ENCODE measurements at places on chromosomes 13 and 19.

DNA sequence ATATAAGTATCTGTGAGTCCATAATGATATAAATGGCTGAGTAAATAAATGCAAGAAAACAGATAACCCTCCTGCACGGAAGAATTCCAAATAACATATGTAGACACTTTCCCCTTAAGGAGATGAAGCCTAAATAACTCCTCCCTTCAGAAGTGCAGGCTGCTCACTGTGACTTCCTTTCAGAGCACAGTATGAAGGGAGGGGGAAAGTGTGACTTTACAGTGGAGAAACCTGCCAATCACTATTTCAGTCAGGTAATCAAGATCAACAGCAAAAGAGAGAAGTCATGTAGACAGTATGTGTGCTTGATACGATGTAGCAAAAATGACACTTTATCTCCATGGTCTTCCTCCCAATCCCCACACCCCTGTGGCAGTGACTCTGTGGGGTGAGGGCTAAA, 7.1 kb downstream of the GGACT start:
- no peak for DNase-seq

DNA sequence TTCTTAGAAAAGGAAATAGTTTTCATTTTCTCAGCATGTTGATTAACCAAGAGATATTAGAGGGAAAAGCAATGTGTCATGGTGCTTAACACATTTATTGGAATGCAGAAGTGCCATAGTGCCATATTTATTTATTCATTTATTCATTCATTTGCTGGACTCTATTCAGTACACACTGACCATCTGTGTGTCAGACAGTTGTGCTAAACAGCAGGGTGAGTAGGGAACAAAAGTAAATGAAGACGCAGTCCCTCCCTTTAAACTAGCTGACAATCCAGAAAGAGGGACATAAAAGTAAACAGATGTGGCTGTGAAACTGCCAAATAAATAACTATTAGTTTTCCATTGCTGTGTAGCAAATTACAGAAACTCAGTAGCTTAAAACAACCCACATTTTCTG, 323.7 kb downstream of the MTUS2 start:
- DNase-seq = no peak

GRCh38 chr19:19444681-19445155, 39.2 kb downstream of the GATAD2A start:
- peak; percentile 94 for DNase-seq

DNA sequence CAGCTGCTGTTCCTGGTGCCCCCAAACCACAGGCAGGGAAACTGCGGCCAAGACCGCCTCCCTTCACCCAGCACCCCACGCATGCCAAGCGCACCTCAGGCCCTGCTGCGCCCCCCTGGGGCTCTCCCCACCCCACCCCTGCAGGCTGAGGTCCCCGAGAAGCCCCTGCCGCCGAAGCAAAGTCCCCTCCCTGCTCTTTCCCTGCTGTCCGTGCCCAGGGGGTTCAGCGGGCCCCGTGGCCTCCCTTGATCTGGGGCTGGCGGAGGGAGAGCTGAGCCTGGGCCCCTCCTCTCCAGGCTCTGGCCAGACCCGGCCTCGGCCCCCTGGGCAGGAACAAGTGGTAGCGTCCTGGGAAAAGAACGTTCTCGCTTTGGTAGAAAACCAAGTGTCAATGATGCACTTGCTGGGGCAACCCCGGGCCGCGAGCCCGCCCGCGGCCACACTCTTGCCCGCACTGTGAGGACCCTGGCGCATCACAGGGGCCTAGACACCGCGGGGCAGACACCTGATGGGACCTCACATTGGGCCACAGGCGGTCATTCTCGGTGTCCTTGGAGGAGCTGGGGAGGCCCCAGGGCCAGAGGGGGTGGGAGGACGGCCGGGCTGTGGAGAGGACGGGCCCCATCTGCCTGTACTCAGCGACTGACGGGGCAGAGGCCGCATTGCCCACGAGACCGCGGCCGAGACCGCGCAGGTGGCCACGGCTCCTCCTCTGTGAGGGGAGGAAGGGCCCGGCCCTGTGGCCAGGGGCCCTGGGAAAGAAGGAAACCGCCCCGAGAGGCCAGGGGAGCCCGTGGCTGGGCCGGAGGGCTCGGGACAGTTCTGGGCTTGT, 29.0 kb downstream of the GPX4 start:
- DNase-seq = no peak

- DNase-seq = no peak
Observed at GRCh38 chr13:40640202-40640601, 26.2 kb downstream of the FOXO1 start.

DNA sequence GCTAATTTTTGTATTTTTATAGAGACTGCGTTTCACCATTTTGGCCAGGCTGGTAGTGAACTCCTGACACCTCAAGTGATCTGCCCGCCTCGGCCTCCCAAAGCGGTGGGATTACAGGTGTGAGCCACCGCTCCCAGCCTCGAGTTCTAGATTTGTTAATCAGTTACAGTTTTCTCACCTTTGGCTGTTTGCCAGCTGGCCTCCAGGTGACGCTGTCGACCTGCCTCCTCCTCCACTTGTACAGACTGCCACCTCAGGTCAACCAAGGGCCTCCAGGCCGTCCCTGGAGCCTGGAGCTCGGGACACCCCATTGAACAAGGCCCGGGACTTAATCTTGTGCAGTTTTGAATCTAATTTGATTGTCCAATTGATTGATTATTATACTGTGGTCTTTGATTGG, 45.5 kb downstream of the IER2 start:
- DNase-seq = peak; percentile 15

GRCh38 chr19:17323964-17324332, 10.7 kb downstream of the ANO8 start:
- peak; percentile 54 for DNase-seq

- DNase-seq = no peak
Observed at GRCh38 chr19:38055010-38055409, 148.0 kb downstream of the SIPA1L3 start.

DNA sequence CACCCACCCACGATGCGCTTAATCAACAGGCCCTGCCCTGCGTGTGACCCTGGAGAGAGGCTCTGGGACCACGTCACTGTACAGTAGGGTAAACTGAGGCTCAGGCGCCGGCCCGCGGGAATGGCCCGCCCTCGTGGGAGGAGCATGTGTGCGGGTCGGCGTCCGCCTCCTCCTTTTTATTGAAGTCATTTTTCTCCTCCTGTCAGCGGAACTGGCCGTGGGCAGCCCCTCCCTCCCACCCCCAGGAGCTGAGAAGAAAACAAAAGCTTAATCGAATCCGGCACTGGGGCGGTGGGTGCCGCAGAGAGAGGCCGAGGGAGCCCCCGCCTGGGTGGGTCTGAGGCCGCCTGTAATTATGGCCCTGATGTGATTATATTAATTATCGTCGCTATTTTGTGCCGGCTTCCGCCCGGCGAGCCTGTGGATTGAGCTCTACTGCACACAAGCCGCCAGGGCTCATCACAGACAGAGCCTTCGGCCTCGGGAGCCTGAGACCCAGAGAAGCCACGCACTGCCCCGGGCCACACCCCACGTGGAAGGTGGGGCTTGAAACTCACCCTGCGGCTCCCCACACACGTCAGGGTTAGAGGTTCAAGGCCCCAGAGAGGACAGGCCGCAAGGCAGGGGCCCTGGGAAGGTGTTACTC, 7.0 kb downstream of the C2CD4C start:
- no peak for DNase-seq

DNA sequence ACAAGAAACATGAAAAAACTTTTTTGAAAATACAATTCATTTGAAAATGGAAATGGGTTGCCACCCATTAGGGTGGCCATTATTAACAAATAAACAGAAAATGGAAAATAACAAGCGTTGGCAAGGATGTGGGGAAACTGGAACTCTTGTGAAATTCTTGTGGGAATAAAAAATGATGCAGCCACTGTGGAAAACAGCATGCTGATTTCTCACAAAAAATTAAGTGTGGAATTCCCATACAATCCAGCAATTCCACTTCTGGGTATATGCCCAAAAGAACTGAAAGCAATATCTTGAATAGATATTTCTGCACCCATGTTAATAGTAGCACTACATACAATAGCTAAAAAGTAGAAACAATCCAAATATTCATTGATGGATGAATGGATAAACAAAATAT, 165.2 kb downstream of the DCLK1 start:
- DNase-seq = no peak

DNA sequence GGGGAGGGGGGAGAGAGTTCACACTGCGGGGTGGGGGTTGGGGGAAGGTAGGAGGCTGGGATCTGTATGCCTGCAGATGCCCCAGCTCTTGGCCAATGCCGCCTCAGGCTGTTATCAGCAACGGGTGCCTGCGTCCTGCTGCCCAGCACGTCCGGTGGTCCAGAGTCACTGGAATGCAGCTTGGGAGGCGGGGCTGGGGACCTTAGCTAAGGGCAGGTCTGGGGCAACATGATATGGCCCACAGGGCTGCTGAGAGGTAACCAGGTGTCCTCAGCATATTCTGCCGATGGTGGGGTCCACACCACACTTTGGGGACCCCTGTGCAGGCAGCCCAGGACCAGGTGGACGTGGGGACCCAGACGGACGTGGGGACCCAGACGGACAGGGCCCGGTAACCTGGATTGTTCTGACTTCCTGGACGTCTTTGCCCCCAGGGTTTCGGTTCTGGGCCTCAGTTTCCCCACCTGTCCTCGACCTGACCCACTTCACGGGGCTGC, 668 bp upstream of the ARHGAP45 start:
- DNase-seq = peak; percentile 15

Data from OCI-M1 (cell line).